NCI-H526 treated with DMSO at 0.1 percent for 48 hours (cell line): ENCODE measurements at places on chromosomes 5 and 9.

- no peak for DNase-seq
Measured at GRCh38 chr9:137069508-137070091, 757 bp downstream of the SAPCD2 start.

GRCh38 chr5:161095953-161096352 is 243.9 kb upstream of the ATP10B start:
- DNase-seq = peak; percentile 38

DNA sequence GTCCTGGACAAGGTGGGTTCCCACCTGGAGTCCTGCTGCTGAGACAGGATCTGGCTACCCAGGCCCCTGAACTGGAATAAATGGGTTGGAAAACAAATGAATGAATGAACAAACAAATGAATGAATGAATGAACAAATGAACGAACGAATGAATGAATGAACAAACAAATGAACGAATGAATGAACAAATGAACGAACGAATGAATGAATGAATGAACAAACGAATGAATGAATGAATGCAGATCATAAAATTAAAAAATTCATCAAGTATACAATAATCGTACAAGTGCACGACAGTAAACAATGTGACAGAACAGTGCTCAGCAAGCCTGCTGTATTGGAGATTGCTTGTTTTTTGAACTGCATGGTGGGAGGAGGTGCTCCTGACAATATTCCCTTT is 2097.1 kb downstream of the MAT2B start:
- no peak for DNase-seq

- no peak for DNase-seq
Measured at GRCh38 chr9:114921171-114921570, 9.2 kb downstream of the TNFSF8 start.

DNA sequence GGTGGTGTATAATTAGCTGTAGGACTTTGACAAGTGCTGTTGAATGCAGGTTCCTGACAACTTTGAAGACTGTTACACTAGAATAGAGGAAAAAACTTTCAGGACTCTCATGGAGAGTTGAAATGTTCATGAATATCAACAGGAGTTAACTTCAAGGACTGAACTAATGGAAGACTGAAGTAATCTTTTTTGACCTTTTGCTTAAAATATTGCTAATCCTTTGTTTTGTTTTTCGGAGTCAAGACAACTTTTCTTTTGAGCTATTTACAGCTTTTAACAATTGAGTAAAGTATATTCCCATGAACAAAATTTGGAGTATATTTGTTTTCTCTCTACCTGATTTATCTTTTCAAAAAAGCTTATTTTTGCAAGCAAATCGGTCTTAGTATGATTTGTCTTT is 34.1 kb upstream of the MTMR12 start:
- no peak for DNase-seq

GRCh38 chr5:124071039-124071438 is 559.1 kb downstream of the CSNK1G3 start:
- DNase-seq = no peak

DNA sequence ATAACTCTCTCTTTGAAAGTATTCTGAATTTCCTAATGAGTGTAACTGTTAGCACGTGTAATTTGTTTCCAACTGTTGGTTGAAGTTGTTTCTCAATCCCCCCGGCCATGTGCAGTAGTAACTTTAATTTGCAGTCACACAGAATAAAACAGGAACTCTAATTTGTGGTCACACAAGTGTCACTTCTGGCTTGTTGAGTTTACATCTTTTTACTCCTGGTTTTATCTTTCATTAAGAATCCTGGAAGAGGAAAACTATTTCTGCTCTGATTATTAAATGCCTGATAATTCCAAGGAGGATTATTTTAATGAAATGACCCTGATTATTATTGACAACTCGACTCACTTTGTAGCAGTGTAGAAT is 1.2 kb downstream of the SCAMP1 start:
- DNase-seq = no peak

- no peak for DNase-seq
Measured at GRCh38 chr9:115913696-115914095, 239.9 kb upstream of the PAPPA start.

GRCh38 chr9:138117836-138118235 is 240.3 kb downstream of the CACNA1B start:
- no peak for DNase-seq

- DNase-seq = no peak
Measured at GRCh38 chr9:70061776-70062175, 18.1 kb downstream of the MAMDC2 start.

DNA sequence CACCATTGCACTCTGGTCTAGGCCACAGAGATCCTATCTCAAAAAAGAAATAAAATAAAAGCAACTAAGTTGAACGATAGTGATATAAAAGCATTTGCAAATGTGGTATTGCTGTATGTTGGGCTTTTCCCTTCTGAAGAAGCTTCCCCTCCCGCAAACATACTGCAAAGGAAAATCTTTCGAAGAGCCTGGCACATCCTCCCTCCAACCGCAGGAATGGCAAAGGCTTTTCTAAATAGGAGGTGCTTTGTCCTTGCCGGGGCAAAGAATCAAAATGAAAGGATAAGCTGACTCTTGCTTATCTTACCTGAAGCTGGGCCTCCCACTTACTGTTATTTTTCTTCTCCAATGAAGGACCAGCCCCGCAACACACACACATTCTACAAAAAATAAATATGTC is 45.8 kb downstream of the SERINC5 start:
- no peak for DNase-seq
